ENCODE measurements at places on chromosomes 11 and 22.

- DNase-seq = no peak
Observed at GRCh38 chr11:80054582-80055165, 613.8 kb upstream of the TENM4 start.

GRCh38 chr22:26770624-26771023, 113.2 kb downstream of the MIAT start:
- peak; percentile 32 for DNase-seq

DNA sequence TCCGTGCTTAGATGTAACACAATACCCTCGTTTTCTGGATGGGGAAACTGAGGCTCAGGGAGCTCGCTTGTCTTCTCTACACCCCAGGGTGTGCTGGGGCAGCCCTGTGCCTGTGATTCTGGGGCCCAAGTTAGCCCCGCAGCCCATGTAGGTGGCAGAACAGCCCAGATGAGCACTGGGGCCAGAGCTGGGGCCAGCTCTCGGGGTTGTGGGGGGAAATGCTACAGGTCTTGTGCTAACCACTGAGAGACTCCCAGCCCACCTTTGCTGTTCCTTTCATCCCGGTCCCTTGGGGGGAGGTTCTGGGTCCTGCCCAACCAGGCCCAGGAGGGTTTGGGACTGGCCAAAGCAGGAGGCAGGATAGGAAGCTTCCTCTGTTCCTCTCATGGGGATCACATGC, 13.5 kb downstream of the MYEOV start:
- no peak for DNase-seq

DNA sequence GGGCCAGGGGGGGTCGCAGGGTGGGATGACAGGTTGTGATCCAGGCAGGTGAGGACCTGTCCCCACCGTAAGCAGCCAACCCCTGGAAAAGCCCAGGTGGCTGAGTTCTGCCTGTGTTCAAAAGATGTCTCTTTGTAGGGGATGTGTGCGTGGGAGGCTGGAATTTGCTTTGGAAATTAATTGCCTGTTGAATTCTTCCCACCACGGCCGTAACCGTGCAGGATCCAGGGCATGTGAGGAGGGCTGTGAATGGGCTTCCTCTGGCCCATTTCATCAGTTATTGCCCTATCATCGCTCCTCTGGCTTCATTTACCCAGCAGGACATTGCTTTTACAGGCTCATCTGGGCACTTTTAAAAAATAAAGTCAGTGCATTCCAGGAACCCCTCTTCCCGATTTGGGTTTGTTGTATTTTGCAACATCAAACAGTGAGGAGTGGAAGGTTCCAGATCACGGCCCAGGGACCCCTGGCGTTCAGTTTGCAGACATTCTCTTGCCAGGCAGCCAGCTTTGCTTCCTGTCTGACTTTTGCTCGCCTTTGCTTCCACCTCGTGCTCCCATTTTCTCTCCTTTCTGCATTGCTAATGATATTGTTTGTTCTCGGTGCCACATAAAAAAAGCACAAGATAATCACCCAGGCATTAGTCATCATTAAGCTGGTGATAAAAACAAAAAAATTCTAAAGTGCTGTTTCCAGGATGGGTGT, 1306.6 kb downstream of the BRD1 start:
- DNase-seq = peak; percentile 55

DNA sequence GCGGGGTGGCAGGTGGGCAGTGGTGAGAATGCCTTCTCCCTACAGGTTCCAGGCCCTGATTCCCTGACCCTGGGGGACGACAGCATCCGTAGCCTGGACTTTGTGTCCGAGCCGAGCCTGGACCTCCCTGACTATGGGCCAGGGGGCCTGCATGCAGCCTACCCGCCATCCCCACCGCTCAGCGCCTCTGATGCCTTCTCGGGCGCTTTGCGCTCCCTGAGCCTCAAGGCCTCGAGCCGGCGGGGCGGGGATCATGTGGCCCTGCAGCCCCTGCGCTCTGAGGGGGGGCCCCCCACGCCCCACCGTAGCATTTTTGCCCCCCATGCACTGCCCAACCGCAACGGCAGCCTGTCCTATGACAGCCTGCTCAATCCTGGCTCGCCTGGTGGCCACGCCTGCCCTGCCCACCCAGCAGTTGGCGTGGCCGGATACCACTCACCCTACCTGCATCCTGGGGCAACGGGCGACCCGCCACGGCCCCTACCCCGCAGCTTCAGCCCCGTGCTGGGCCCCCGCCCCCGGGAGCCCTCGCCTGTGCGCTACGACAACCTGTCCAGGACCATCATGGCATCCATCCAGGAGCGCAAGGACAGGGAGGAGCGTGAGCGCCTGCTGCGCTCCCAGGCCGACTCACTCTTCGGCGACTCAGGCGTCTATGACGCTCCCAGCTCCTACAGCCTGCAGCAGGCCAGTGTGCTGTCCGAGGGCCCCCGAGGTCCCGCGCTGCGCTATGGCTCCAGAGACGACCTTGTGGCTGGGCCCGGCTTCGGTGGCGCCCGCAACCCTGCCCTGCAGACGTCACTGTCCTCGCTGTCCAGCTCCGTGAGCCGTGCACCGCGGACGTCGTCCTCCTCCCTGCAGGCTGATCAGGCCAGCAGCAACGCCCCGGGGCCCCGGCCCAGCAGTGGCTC, 7.9 kb downstream of the CCDC188 start:
- DNase-seq = no peak

- DNase-seq = no peak
Observed at GRCh38 chr11:57395905-57396623, 5.6 kb upstream of the PRG2 start.

DNA sequence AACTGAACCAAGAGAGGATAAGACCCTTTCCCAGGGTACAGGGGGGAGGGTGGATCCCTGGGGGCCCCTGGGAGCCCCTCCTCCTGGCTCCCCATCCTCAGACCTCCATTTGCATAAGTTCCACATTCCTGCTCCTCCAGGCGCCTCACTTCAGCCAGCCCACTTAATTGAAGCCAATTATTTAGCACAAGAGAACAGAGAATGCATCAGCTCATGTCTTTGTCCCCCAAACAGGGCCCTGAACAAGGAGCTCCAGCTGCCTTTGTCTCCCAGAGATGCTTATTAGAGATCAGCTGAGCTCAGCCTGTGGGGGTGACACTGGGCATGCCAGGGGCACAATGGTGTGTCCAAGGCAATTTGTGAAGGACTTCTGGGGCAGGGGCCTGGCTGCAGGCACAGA, 89.9 kb upstream of the PRDM11 start:
- DNase-seq = no peak

- no peak for DNase-seq
Observed at GRCh38 chr22:46012881-46013281, 35.9 kb upstream of the WNT7B start.

Measured in astrocyte of the hippocampus (primary cell).